ENCODE measurements at places on chromosomes 7 and 10.

DNA sequence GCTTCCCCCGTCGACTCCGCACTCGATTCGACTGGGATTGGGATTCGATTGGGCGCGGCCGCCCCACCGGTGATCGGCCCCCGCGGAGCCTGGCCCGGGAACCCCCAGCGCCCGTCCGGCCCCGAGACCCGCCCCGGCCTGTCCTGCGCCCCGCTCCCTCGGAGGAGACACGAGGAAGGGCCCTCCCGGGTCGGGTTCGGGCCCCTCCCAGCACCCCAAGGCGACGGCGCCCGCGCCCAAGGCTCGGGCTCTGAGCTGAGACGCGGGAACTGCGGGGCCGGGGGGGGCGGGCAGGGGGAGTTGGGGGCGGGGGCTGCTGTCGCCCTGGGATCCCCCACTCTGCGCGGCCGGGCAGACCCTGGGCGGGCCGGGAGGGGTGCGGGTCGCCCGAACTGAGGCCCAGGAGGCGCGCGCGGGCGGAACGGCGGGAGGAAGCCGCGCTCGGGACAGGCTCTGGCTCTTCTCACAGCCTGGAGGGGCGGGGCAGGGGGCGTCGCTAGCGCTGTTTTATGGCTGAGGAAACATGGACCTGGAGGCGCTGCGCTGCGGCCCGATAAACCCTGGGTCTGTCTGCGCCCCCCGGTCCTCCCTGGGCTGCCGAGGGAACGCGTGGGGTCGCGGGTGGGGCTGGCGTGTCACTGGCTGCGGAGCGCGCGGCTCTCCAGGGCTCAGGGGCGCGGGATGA, 1.7 kb upstream of the NKX6-2 start:
- DNase-seq, result no peak

- DNase-seq, result peak; percentile 17
These were observed 42.8 kb upstream of the MKLN1 start for GRCh38 chr7:131284702-131285419.

DNA sequence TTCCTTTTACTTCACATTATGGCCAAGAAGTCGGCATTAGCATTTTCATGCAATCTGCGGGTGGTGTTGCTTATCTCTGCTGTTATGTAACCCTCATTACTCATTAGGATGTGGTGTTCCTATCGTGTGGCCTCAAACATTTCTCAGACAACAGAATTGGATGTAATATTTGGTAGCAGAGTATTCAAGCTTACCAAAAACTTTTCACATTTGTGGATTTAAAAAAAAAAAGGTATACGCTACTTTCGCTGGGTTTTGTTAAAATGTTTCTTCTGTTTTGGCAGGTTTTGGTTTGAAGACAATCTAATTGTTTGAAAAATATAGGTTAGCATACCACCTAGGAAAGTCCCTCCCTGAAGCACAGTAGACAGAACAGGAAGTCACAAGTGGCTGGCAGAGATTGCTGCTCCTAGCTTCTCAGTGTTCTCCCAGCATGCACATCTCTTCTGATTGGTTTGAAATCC, 128.8 kb downstream of the GATA3 start:
- DNase-seq, result no peak

- DNase-seq, result no peak
These were observed 51.7 kb downstream of the SVOPL start for GRCh38 chr7:138649506-138649905.

GRCh38 chr7:31065840-31066239, 13.7 kb downstream of the ADCYAP1R1 start:
- no peak for DNase-seq

DNA sequence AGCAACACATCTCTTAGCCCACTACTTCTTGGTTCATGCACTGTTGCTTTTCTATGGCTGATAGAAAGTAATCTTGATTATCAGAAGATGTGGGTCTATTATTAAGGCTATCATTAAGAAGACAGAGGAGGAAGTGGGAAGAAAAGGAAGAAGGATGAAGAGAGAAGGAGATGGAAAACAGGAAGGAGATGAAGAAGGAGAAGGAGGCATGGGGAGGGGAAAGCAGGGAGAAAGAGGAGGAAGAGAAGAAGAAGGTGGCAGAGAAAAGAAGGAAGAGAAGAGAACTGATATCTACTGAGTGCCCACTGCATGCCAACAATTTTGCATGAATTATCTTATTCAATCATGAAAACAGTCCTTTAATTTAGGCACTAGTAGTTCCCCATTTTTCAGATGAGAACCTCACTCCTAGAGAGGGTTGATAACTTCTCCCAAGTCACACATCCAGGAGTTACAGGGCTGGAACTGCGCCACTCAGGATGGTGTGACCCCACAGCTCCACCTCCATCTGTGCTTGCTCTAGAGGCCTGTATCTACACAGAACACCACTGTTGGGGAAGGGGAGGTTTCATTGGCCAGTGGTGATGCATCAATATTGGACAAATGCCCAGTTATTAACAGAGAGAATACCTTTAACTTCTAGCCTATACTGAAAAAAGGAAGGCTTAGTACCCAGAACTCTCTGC, 147.4 kb downstream of the CXCL12 start:
- no peak for DNase-seq

GRCh38 chr7:129127601-129128000, 16.9 kb upstream of the TSPAN33 start:
- DNase-seq, result no peak

All from muscle of leg (tissue), 16 donors.